Ureter (tissue), 1 donor: ENCODE measurements at places on chromosomes 5 and 9. TPM values are rescaled to one million over a fixed set of nuclear protein-coding genes. Genes with fewer than 3 reads are reported as not detected.

- no peak for DNase-seq
These were observed 61.5 kb downstream of the TENT4A start for GRCh38 chr5:6774721-6775204.

DNA sequence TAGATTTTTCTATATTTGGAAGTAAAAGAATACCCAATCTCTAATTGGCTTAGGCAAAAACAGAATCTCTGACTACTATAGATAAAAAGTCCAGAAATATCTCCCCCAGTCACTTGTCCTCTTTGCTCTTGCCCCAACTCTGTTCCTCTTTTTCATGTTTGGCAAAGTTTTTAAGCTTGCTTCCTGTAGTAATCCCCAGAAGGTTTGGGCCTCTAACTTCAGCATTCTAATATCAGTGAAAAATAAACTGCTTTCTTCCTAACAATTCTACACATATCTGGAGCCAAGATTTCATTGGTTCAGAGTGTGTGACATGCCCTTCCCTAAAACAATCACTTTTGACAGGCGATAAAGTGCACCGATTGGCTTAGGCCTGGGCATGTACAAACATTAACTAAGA lies 1680.3 kb downstream of the MAT2B start:
- no peak for DNase-seq

GRCh38 chr9:94603259-94604160 lies 9.9 kb upstream of the FBP2 start:
- DNase-seq: peak; percentile 86

GRCh38 chr5:57903458-57903857 lies 420.8 kb upstream of the ACTBL2 start:
- no peak for DNase-seq

DNA sequence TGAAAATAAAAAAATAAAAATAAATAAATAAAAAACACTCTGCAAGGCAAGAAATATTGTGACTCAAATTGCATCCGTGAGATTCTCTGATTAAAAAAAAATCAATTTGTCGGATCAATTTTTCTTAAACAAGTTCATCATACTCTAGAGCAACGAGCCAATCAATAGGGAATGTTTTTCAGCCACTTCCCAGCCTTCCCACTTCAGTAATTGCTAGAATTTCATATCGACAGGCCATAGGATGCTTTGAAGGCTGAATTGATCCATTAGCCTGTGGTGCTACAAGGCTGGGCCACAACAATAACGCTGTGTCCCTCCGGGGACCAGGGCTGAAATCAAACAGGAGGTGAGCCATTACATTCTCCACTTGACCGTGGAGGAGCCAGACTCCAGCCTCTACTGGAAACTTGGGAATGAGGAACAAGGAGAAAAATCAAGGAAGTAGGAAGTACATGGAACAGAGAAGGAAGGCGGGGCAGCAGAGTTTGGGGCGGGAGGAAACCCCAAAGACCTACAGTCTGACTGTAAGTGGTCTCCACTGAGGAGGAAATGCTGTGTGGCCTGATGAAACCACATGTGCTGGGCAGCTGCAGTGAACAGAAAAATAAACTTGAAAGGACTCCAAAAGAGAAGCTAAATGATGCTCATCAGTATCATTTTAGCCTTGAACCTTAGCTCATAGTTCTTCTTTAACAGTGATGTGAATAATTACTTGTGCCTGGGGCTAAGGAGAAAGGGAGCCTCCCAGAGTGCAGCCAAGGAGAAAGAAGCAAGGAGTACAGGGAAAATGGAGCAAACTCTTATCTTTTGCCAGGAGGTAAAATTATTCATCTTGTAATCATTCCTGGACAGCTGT lies 308.6 kb downstream of the TLE1 start:
- DNase-seq: no peak

- peak; percentile 63 for DNase-seq
These were observed 593 bp downstream of the BRD3OS start for GRCh38 chr9:134025606-134026541.

GRCh38 chr5:58200451-58200850 lies 259.4 kb downstream of the PLK2 start:
- DNase-seq: no peak

DNA sequence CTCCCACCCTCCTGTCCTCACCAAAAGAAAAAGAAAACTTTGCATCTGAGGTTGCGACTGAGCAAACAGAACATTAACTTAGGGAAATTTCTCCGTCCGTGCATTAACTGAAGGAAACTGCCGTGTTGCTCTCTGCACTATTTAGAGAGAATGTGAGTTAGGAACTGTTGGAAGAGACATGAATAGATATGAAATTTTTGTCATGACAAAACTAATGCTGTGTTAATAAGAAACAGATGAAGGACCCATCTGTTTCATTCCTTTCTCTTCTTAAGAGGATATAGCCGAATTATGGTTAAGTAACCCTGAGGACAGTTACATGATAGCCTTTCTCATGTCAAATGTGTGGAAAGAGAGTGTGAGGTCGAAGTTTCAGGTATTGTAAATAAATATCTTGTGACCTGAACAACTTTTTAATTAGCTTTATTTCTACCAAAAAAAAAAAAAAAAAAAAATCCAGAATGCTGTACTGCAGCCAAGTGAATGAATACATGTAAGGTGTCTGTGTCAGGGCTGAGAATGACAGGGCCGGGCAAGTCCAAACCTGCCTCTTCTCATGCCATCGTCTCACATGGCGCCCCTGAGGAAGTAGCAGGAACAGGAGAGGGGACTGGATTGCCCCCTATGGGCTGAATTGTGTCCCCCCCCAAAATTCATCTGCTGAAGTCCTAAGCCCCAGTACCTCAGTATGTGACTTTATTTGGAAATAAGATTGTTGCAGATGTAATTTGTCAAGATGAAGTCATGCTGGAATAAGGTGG lies 35.6 kb upstream of the ANKRD33B start:
- no peak for DNase-seq

GRCh38 chr5:585962-586628 lies 26.0 kb upstream of the CEP72 start:
- peak; percentile 12 for DNase-seq

- DNase-seq: no peak
These were observed 35.6 kb downstream of the TTC39B start for GRCh38 chr9:15271403-15271802.

DNA sequence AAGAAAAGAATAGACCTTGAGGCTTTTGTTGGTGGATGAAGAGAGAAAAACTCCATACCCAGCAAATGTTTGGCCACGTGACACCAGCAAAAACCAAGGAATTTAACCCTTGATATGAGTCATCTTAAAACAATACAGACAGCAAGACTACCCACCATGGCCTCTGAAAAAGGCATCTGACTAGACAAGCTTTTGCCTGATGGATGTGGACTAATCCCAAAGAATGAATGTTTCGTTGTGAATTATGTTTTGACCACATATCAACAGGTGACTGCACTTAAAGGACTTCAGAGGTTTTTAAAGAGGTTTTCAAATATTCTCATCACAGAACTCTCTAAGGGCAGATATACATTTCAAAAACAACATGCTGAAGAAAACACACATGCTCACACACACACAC lies 33.0 kb upstream of the SLC1A3 start:
- DNase-seq: no peak

DNA sequence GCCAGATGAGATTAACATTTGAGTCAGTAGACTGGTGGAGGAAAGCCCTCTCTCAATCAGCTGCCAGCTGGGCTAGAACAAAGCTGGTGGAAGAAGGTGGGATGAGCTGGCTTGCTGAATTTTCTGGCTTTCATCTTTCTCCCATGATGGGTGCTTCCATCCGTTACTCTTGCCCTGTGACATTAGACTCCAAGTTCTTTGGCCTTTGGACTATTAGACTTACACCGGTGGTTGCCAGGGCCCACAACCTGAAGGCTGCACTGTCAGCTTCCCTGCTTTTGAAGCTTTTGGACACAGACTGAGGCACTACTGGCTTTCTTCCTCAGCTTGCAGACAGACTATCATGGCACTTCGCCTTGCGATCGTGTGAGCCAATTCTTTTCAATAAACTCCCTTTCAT lies 642.7 kb downstream of the TAF11L14 start:
- no peak for DNase-seq

DNA sequence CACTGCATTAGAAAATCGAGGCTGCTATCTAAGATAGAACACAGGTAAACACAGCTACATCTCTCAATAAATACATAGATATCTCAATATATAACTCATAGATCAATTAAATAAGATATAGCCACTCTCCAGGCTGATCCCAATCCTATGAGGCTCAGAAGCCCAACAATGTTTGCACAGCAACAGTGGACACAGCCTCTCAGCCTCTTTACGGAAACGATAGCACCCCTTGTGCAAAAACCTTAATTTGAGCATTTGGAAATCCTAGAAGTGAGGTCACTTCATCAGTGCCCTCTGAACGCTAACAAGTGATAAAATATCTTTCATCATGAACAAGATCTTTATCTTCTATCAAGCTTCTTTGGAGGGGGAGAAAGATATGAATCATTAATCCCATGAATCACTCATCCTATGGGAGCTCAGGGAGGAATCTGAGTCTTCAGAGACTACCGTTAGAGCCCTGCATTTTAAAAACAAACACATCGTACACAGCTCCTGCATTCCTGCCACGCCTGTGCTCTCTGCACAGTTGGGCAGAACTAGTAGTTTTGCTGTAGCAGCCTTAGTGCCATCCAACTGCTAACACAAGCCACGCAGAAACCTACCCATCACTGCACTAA lies 71.4 kb downstream of the MED27 start:
- DNase-seq: no peak

- DNase-seq: no peak
These were observed 156.9 kb downstream of the PAM start for GRCh38 chr5:102911973-102912372.

DNA sequence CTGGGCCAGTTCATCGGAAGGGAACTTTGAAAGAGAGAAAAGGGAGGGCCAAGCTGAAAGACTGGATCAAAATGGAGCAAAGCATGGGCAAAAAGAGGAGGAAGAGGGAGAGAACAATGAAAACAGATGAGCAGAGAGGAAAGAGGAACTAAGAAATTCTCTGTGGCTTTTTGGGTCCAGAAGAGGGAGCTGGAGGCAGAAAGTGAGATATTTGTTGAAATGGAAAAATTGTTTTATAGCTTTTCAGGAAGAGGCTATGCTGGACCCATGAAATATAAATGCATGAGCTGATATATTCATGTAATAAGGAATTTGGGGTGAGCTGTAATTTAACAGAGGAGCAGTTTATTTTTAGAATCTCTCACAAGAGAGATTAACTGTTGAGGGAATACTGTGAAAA lies 457.3 kb downstream of the DMAC1 start:
- no peak for DNase-seq

DNA sequence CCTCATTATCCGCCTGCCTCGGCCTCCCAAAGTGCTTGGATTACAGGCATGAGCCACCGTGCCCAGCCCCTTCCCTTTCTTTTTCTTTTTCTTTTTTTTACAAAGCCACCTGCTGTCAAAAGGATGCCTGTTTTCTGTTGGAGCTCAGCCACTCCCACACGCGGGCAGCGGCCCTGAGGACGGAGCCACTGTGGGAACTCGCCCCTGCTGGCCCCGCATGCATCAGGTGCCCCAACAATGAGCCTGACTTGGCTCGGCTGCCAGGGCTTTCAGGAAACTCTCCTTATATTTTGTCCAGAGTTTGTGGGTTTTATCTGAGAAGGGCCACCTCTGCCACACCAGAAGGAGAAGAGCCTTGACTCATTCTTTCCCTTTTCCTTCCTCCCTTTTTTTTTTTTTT lies 37.1 kb upstream of the LRRC14B start:
- no peak for DNase-seq

DNA sequence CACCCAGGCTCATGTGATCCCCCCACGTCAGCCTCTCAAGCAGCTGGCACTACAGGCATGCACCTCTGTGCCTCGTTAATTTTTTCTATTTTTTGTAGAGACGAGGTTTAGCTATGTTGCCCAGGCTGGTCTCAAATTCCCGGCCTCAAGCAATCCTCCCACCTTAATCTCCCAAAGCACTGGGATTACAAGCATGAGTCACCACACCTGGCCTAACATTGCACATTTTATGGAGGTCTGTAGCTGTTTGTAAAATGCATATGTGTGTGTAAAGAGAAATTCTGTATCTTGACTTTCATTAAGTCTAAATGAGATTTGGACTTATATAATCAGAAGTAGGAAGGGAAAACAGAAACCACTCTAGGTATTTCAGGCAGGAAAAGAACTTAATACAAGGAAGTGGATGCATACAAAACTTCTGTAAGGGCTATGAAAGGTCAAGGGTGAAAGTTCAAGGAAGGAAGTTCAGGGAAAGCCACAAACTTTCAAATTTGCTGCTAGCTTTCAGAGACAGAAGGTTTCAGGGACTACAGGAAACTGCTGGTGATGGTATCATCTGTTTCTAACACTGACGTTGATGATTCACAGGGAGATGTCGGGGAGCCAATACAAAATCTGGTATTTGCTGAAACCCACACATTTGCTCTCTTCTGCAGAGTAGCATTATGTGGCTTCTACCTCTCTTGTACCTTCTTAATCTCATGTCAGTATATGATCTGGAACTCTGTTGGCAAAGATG lies 209.4 kb downstream of the PIK3R1 start:
- no peak for DNase-seq

FAM163B gene
- total RNA-seq: not detected

CARTPT gene
- total RNA-seq: not detected

ORM2 gene
- not detected for total RNA-seq

SPINK7 gene
- total RNA-seq: not detected

SEC61B gene
- total RNA-seq: 75.1 TPM

HAVCR1 gene
- 0.44 TPM for total RNA-seq

SNX18 gene
- 27.8 TPM for total RNA-seq

ZNF879 gene
- 4.1 TPM for total RNA-seq

PCDHGB1 gene
- 3.0 TPM for total RNA-seq

ZNF346 gene
- 26.2 TPM for total RNA-seq
